Body of pancreas (tissue), 4 donors: ENCODE measurements at places on chromosomes 2 and 18. TPM values are rescaled to one million over a fixed set of nuclear protein-coding genes. Genes with fewer than 3 reads are reported as not detected.

DNA sequence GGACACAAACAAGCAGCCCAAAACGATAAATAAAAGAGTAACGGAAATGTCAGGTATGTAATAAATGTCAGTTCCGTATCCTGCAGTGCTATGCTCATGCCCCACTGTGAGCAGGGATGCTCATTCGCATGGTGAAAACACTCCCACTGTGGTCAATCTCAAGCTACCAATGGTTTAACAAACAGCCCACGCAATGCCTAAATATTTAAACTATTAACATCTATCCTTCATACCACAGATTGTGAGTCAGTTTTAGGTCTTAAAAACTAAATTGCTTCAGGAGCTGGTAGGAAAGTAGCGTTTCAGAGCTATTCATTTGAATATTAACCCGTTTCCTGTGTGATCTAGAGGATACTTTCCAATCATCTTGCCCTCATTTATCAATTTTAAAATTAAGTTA lies 207.4 kb downstream of the TCF4 start:
- DNase-seq: no peak

The MYOM1 gene
- 21.8 TPM for total RNA-seq

DNA sequence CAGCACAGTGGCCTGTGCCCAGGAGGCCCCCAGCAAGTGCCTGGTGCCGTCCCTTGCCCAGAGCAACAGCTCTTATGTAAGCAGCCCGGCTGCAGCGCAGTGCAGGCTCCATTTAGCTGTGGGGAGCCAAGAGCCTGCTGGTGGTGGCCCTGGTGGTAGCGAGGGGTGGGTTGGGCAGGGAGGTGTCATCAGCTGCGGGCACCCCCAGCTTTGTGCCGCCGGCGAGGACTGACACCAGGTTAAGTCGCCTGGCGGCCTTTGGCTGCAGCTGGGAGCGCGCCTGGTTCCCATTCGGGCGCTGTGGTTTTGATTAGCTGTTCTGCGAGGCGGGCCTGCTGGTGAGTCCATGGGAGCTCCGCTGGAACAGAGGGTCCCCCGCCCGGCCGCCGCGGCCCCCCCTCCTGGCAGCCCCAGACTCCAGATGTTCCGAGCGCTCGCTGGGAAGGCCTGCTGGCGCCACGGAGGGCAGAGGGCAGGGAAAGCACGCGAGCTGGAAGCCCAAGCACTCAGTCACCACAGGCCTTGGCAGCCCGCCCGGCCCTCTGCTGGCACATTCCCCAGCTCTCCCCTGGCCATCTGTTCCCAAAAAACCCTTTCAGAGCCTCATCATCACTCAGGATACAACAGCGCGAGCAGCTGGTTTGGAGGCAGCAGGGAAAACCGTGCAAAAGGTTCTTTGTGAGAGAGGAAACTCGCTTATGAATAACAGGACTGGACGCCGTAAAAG lies 18.4 kb downstream of the ATOH8 start:
- DNase-seq: peak; percentile 96

The SAP130 gene
- 4.4 TPM for total RNA-seq

The SLC14A1 gene
- 3.6 TPM for total RNA-seq

GRCh38 chr2:99682275-99683060 lies 192.7 kb upstream of the REV1 start:
- DNase-seq: no peak

DNA sequence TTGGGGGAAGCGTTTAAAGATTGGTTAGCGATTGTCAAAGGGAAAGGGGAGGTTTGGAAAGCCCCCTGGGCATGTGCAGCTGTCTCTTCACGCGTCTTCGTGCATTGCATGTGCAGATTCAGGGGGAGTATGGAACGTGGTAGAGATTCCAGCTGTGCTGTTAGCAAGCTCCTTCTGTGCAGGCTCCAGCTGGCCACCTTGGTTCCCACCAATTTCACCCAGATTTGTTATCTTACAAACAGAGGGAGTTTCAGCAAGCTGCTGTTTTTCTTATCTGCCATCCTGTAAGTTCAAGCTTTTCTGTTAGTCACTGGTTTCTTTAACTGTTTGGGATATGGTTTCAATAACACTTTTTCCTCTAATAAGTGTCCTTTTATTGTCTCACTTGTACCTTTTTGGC lies 30.4 kb downstream of the FARP2 start:
- no peak for DNase-seq

DNA sequence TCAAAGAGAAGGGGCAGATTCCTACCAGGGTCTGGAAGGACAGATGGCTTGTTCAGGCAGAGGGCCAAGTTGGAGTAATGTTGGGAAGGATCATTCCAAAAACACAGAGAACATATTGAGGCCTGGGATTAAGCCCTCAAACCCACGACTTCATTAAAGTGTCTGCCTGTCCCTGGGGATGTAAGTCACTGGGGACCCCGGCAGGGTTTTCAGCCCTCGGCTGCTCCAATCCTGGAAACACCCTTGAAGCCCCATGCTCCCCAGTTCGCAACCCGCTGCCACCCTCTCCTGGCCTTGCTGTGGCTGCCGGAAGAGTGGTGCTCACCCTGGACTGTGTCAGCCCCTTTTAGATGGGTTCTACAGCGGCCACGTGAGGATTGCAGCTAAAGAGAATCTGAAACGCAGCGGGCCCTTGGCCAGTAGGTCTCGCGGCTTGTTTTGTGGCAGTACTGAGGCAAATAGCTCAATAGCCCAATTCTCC lies 79.9 kb downstream of the EPAS1 start:
- no peak for DNase-seq

The SATB2 gene
- 4.3 TPM for total RNA-seq

The VIT gene
- total RNA-seq: 2.6 TPM

The NAGK gene
- total RNA-seq: 57.1 TPM

GRCh38 chr2:142881619-142882018 lies 4.2 kb downstream of the KYNU start:
- DNase-seq: no peak

DNA sequence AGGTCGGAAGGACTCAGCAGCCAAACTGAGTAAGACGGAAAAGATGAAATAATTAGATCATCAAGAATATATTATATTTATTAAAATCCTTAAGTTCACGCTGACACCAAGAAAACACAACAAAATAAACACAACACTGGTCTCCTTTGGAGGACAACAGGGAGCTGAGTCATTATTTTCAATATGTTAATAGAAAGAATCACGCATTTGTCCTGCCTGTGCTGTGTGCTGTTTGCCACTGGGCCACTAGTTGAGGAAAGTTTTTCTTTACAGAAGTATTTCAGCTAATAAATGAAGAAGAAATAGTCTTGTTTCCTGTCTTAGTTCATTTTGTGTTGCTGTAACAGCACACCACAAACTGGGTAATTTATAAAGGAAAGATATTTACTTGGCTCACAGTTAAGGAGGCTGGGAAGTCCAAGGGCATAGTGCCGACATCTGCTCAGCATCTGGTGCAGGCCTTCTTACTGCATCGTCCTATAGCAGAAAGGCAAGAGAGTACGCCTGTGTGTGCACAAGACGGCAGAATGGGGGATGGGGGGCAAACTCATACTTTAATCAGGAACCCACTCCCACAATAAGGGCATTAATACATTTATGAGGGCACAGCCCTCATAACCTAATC lies 88.0 kb downstream of the TCF7L1 start:
- DNase-seq: peak; percentile 13
